Breast epithelium (tissue), 4 donors: ENCODE measurements at places on chromosomes 1 and 21. TPM values are rescaled to one million over a fixed set of nuclear protein-coding genes. Genes with fewer than 3 reads are reported as not detected.

Gene RGS1
- total RNA-seq: 13.6 TPM

Gene KRTAP7-1
- total RNA-seq: not detected

Gene CXADR
- 0.32 TPM for total RNA-seq

Gene NPHP4
- total RNA-seq: 18.1 TPM

Gene KCNE2
- total RNA-seq: 0.66 TPM

Gene SNIP1
- 14.7 TPM for total RNA-seq

GRCh38 chr1:107991371-107992066 is 26.5 kb upstream of the VAV3 start:
- H3K36me3 ChIP-seq: no peaks in the 10 kb centered on the region
- DNase-seq: no peak
- no peaks in the 10 kb centered on the region for H3K27me3 ChIP-seq
- no peak overlapping the region for H3K4me3 ChIP-seq
- no peaks in the 10 kb centered on the region for H3K4me1 ChIP-seq

- no peak overlapping the region for H3K27ac ChIP-seq
- H3K4me3 ChIP-seq: no peak overlapping the region
- no peaks in the 10 kb centered on the region for H3K4me1 ChIP-seq
These were observed 30.0 kb upstream of the NRDC start for GRCh38 chr1:51908499-51908898.

GRCh38 chr1:112841825-112842224 is 114.2 kb downstream of the SLC16A1 start:
- H3K4me3 ChIP-seq: no peak overlapping the region
- DNase-seq: no peak
- H3K27me3 ChIP-seq: no peaks in the 10 kb centered on the region
- H3K4me1 ChIP-seq: no peaks in the 10 kb centered on the region
- H3K36me3 ChIP-seq: no peaks in the 10 kb centered on the region

DNA sequence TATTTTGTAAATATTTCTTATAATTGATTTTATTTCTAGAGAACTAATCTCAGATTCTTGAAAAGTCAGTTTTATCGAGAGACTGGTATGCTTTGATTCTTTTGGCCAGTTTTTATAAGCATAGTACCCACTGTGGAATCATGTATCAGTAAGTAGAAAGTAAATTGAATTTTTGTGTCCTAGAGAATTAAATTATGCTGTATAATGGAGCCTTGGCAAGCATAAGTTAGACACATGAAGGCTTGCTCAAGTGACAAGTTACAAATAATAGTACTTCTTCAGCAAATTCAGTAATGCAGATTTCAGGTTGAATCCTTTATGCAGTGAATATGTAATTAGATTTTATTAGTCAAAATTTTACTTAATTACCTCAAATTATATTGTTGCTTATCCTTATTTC is 40.1 kb downstream of the ADGRL2 start:
- H3K27me3 ChIP-seq: no peaks in the 10 kb centered on the region
- no peaks in the 10 kb centered on the region for H3K36me3 ChIP-seq
- no peak for DNase-seq
- no peak overlapping the region for H3K27ac ChIP-seq
- H3K4me1 ChIP-seq: peaks cover 4% of the 10 kb centered on the region

GRCh38 chr1:248140846-248141245 is 4.1 kb upstream of the OR2M5 start:
- H3K4me1 ChIP-seq: no peaks in the 10 kb centered on the region
- no peak overlapping the region for H3K4me3 ChIP-seq
- no peaks in the 10 kb centered on the region for H3K36me3 ChIP-seq
- H3K27ac ChIP-seq: no peak overlapping the region
